ENCODE measurements at places on chromosomes 12 and 14.

GRCh38 chr14:65808390-65808789, 395.9 kb downstream of the FUT8 start:
- peak; percentile 7 for DNase-seq

GRCh38 chr14:94125659-94126418, 3.6 kb downstream of the IFI27L2 start:
- DNase-seq, result no peak

GRCh38 chr12:127980585-127980984, 286.4 kb upstream of the TMEM132C start:
- DNase-seq, result no peak

DNA sequence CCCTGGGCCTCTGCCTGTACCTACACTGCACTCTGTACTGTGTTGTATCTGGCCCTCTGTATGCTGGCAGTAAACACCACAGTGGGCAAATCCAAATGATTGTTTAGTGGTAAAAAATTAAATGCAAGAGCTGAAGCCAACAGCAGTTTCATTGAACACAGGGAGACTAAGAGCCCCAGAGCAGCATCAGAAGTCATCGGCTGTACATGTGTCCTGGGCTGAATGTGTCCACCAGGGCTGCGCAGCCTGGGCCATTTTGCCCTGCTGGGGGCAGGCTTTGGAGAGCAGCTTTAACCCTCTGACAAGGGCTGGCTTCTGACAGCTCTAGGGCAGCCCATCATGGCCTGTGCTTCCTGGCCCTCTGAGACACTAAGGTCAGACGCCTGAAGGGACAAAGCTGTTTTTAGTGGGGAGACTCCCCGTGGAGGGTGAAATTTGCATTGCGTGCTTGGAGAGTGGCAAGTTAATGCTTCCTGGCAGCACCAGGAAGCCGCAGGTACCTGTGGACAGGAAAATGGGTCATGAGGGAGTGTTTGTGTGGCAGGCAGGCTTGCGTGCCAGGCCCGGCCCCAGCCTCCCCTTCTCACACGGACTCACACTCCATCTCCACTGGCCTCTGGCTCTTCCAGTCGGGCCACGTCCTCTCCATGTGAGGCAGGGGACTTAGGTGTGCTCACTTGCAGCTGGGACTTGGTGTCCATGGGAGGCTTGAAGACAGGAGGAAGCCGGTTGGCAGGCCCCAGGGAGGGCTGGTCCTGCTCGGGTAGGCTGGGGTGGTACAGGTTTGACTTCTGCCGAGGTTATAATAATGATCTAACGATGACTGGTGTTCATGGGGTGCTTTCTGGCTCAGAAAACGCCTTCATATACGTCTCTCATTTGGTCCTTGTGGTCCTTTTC, 150.1 kb downstream of the TSPAN9 start:
- DNase-seq, result no peak

DNA sequence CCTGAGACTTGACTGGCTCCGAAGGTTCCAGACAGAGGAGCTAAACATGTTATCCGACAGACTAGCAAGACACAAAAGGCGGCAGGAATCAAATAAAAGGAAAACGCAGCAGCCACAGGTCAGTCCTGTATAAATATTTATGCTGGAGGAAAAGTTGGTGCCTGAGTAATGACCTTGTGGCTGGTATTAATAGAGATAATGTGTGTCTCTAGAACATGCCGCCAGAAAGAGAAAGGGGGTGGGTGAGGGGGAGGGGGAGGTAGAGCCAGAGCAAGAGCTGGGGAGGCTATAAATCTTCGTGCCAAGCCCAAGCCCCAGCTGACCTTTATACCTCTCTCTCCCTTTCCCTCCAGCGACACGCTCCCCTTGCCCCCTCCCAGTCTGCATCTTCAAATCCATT, 590.4 kb downstream of the MED13L start:
- DNase-seq, result no peak

- peak; percentile 46 for DNase-seq
These were observed 85.9 kb downstream of the PAX9 start for GRCh38 chr14:36747411-36748184.

GRCh38 chr14:105519946-105520698, 6.3 kb upstream of the TMEM121 start:
- no peak for DNase-seq
